ENCODE measurements at places on chromosomes 5 and 9.

DNA sequence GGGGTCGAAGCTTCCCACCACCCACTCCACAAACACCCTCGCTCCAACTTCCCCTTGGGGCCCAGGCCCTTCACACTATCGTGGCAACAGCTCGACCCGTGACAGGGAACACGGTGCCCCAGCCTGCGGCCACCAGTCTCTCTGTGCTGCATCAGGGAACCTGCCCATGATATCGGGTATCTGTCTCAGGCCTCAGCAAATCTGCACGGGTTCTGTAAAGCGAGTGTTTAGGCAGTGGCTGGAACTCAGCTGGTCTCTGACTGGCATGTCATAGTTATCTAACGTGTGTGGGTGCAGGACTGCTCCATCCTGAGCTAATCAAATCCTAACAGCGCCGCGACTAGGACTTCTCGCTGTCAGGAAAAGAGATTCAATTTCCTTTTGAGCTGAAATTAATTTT is 42.9 kb downstream of the DBH start:
- DNase-seq: no peak

DNA sequence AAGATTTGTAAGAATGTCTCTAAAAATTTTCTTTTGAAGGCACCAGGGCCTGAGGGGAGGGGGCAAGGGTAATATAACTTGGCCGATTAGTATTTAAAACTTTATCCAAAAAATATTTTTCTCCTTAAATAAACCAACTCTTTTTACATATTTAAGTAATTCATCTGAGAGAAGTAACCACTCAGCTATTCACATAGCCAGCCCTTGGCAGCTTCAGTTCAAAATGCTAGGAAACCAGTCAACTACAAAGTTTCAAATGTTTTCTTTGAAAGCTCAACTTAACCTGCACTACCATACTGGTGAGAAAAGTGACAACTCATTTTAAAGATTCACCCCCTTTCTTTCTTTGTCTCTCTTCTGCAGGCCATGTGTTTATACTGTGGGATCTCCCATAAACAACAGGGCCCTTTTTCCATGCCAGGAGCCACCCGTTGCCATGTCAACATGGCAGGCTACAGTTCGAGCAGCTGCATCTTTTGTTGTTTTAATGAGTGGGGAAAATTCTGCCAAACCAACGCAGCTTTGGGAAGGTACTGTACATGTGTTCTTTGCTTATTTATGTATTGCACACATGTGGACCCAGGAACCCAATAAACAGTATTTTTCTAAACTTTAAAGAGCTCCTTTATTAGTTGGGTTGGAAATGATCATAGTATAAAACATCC is 46.3 kb downstream of the AOPEP start:
- DNase-seq: peak; percentile 44

- no peak for DNase-seq
Measured at GRCh38 chr5:84487963-84488362, 103.3 kb upstream of the EDIL3 start.

- DNase-seq: peak; percentile 15
Measured at GRCh38 chr5:120463991-120464626, at the start of gene PRR16. TSS of gene PRR16 (plus strand) at chr5:120464300.

DNA sequence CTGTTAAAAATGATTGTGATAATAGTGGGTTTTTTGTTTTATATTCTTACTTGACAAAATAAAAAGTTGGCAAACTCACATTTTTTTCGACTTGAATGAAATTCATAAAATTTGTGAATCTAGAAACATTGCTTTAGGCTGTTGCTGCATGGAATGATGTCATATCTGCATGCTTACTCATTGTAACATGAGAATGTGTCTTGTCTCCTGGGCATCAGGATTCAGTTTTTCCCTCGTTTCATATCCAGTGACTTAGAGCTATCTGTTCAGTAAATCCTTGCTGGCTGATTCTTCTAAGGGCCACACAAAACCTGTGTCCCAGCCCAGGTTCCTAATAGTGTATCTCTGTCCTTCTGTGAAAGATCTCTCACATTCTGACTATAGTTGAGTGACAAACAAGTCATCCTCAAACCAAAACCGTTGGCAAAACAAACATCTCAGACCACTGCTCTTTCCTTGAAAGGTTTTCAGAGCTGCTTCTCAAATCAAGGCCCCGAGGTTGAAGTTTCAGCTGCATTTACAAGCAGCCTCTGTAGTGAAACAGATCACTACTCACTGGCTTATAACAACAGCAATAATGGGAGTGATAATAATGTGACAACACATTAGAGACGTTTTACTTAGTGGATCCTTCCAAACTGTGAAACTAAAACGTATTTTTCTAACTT is 95.0 kb downstream of the NPR3 start:
- DNase-seq: no peak

GRCh38 chr9:131679261-131680020 is 60.4 kb downstream of the RAPGEF1 start:
- no peak for DNase-seq

DNA sequence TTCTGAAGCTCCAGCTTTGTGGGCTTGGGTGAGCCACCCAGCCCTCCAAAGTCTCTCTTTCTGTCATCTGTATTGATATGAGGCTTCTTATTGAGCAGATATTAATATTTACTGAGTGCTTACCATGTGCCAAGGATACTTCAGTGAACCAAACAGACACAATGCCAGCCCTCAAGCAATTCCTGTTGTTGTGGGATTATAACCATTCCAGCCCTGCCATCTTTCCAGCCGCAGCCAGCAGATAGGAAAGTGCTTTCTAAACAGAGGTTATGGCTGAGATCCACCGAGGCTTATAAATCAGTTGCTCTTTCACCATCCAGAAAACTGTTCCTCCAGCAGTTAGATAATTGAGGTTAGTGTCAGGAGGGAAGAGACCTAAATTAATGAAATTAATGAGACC is 137.7 kb upstream of the ALDH1B1 start:
- DNase-seq: no peak

- no peak for DNase-seq
Measured at GRCh38 chr5:53568871-53569270, 8.4 kb downstream of the NDUFS4 start.

GRCh38 chr5:78060421-78060820 is 234.1 kb downstream of the AP3B1 start:
- DNase-seq: no peak

DNA sequence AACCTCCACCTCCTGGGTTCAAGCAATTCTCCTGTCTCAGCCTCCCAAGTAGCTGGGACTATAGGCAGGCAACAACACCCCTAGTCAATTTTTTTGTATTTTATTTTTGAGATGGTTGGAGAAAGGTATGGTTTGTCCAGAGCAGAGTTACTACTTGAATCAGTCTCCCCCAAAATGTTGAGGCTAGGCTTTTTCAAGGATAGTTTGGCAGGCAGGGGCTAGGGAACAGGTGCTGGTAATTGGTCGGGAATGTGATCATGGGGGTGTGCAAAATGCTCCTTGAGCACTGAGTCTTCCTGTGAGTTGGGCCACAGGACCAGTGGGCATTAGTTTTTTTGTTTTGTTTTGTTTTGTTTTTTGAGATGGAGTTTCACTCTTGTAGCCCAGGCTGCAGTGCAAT is 28.3 kb upstream of the PRRC2B start:
- no peak for DNase-seq

DNA sequence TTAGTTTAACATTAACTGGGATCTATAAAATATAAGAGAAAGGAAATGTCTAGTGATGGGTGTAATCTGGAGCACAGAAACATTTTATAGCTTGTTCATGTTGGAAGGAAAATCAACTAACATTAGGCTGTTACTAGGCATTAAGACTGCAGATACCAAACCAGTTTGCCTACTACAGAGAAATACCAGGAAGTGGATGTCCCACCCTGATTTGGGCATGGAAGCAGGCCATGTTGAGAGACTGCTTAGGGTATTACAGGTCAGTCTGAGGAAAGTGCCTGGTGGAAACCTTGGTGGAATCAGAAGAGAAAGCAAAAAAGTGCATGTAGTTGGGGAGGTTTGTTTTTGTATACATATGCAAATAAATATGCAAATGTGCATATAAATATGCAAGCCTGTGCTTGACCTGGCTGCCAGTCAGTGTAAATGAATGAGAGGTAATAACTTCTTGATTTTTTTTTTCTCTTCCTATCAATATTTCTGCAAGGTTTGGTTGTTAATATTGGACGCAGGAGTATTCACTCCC is 9.6 kb upstream of the CCDC112 start:
- DNase-seq: no peak

- no peak for DNase-seq
Measured at GRCh38 chr5:171986772-171987171, 19.7 kb downstream of the FBXW11 start.

DNA sequence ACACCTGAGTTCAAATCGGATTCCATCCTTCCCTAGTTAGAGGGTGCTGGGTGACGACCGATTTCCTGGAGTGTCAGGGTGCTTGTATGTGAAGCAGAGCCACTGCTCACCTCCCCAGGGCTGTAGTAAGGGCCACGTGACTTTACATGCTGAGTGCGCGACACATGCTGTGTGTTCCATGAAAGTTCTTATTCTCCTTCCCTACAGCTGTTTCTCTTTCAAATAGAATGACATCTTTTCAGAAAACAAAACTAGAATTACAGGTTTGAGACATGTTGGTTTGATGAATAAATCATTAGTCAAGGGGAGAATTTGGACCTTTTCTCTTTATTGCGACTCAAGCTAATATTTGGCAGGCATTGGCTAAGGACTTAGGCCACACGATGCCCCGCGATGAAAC is 113.1 kb downstream of the JMY start:
- no peak for DNase-seq

- DNase-seq: no peak
Measured at GRCh38 chr5:1312993-1313833, 18.3 kb upstream of the TERT start.

GRCh38 chr9:105290954-105291353 is 46.5 kb downstream of the SLC44A1 start:
- no peak for DNase-seq

DNA sequence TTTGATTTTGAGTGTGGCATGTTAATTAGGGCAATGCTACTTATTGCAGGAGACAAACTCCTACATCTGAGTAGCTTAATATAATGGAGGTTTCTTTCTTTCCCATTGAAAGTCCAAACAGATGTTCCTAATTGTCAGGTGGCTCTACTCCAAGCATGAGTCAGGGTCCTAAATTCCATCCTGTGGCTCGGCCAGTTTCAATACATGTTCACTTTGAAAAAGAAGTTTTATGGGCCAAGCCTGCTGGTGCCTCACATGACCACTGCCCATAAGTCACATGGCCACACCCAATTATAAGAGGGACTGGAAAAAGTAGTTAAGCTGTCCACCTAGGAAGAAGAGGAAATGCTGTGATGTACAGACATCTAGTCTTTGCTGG is 170.4 kb downstream of the ARRDC3 start:
- DNase-seq: no peak

DNA sequence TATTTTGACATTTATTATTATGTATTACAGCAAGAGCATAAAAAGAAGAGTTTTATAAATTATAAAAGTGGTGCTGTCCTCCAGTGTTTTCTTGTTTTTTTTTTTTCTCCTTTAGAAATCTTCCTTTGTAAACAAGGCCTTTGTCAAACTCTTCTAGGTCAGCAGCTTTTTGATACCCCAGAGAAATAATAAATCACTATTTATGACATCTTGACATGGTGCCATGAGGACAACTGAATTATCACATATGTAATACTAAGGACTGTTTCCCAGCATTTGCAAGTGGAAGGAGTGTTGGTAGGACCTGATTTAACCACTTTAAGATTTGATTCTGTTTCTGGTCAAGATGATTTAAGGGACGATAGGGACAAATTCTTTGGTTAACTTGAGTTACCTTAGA is 4.6 kb downstream of the SMARCA2 start:
- no peak for DNase-seq

GRCh38 chr5:36397901-36398536 is 96.3 kb upstream of the RANBP3L start:
- DNase-seq: no peak

DNA sequence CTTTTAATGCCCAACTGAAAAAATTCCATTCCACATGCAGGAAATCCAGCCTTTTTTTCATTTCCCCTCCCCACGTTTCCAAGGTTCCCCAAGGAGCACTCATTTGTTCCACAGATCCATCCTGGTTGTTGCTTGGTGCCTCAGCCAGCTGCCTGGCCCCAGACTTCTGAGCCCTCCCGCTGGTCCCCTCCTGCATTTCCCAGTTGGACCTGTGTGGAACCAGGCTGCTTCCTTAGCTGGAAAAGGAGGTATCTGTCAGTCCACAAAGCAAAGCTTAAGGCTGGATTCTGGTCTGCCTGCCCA is 44.8 kb downstream of the ANGPTL2 start:
- DNase-seq: no peak

GRCh38 chr5:168346417-168346816 is 55.0 kb downstream of the WWC1 start:
- DNase-seq: no peak

DNA sequence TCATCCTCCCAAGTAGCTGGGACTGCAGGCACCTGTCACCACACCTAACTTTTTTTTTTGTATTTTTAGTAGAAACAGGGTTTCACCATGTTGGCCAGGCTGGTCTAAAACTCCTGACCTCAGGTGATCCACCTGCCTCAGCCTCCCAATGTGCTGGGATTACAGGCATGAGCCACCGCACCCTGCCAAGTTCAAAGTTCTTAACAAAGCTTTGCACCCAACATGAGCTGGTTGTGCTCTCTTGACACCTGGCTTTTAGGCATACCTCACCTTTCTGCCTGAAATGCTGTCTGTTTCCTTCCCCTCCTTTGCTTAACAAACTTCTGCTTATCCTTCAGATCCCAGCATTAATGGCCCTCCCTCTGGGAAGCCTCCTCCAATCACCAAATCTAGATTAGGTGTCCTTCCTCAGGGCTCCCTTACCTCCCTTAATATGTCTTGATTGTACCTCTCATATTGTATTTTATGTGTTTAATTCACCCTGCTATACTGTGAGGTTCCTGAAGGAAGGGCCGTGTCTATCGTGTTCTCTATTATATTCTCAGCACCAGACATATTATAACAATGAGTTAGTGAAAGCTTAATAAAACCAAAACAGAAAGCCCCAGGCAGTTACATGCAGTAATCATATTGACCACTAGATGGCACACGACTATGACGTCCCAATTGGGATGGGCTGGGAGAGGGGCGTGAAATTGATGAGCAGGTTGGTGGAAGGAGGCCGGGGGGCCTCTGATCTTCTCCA is 62.9 kb upstream of the PPARGC1B start:
- DNase-seq: no peak

- DNase-seq: no peak
Measured at GRCh38 chr5:59209758-59210359, 627.0 kb downstream of the RAB3C start.

DNA sequence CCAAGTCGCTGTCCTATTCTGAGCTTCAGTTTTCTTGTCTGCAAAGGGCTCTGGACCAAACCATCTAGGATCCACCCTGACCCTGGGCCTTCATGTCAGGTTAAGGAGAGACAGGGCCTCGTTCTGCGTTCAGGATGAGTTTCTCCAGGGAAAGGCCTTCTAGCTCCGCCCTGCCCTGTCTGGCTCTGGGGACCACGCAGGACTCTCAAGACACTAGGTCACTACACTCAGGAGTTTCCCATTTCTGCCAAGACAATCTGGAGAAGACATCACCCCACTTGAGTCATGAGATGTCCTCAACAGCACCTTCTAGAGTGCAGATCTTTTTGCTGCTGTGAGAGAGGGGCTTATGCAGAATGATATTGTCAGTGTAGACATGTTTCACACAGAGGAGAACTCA is 53.2 kb upstream of the KCNMB1 start:
- no peak for DNase-seq
